ENCODE measurements at places on chromosomes 16 and 17.

DNA sequence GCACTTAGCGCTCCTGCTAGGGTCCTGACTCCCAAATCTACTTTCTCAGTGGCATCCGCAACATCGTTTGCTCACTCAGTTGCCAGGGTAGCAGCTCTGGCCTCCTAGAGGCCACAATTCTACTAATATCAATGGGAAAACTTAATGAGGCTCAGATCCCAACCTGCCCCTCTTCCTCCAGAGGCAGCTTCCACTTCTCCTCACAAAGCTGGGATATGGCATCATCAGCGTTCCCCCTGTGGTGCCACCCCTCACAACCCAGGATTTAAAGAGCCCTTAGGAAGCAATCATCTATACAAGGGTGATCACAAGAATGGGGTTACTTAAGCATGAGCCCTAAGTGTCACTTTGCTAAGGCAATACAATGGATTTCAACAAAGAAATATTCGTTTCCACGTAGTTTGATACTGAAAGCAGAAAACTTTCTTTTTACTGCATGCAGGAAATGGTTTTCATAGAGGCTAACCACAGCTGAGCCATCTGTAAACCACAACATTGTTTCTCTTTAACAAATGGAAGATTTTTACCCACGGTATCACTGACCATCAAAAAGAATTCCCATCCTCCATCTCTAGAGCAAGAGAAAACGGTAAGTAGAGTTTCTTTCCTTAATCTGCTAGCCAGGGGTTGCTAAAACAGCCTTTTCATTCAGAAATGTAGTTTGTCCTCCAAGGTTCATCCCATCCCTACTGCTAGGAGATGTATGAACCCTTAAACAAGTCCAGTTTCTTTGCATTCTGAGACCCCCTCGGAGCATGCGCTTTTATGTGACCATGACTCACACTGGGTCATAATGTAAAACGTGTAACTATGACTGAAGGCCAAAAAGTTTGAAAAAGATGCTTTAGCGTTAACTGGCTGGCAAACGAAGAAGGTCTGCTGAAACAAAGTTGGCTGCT is 68.3 kb upstream of the BCAR1 start:
- no peak for DNase-seq

- no peak for DNase-seq
Observed at GRCh38 chr17:14037453-14037852, 31.9 kb upstream of the COX10 start.

- DNase-seq, result no peak
Observed at GRCh38 chr16:87263418-87264052, 53.7 kb downstream of the C16orf95 start.

DNA sequence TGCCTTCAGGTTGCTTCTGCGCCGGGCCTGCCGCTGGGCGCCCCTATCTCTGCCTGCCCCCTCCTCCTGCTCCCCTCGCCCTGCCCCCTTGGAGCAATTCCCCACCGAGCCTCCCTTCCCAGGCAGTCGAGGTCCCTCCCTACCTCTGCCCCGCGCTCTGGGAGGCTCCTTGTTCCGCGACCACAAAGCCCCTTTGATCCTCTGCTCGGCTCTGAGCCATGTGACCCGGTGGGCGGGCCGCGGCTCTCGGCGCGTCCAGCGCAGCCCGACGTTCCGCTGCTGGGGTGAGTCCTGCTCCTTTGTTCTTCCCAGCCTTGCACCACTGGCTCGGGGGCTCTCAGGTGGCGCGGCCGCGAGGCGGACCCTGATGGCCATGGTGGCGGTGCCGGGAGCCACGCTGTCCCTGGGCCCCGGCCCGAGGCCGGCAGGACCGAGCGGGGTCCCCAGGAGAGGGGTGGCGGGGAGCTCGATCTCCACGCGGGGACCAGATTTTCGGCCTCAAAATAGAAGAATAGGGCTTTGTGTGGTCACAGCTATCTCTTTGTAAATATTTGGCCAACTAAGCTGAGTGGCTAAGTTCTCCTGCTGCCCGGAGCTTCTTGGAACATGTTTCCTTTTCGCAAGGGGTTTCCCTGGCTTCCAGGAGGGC is 310.6 kb downstream of the SEC14L1 start:
- DNase-seq, result peak; percentile 62

- DNase-seq, result peak; percentile 79
Observed at GRCh38 chr17:63150994-63151464, 185.0 kb downstream of the TANC2 start.

- no peak for DNase-seq
Observed at GRCh38 chr16:73945631-73946030, 351.0 kb upstream of the PSMD7 start.

- DNase-seq, result no peak
Observed at GRCh38 chr16:81357711-81358260, 43.0 kb downstream of the GAN start.

- DNase-seq, result no peak
Observed at GRCh38 chr17:13920413-13920812, 148.9 kb upstream of the COX10 start.

GRCh38 chr17:80441133-80441578 is 26.2 kb downstream of the ENDOV start:
- no peak for DNase-seq

DNA sequence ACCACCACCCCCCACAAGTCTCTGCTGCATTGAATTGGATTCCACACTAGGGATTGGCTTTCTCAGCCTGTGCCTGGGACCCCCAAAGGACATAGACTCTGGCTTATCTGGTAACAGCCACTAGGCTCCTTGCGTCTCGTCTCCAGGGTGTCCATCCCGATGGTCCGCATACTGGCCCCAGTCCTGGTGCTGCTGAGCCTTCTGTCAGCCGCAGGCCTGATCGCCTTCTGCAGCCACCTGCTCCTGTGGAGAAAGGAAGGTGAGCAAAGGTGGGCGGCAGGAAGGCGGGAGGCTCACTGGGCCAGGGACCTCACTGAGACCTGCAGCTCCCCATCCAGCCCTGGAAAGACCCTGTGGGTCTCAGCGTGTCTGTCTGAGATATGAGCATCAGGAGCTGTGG is 8.1 kb downstream of the CD300LG start:
- no peak for DNase-seq

DNA sequence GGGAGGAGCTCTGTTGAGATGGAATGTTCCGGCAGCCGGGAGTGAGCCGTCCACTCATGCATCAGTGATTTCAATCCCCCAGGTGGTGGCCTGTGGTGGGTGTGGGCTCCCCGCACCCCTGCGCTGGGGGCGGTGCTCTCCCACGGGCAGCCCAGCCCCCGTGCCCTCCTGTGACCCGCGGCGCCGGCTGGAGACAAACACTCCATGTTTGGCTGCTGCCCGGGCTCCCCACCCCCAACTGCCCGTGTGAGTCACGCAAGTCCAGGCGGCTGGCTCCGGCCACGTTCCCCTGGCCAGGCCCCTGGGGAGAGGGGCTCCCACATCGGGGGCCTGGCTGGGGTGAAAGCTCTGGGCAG is 29.4 kb downstream of the CACNA1H start:
- DNase-seq, result no peak

- no peak for DNase-seq
Observed at GRCh38 chr17:6592173-6592572, 35.8 kb upstream of the PITPNM3 start.

DNA sequence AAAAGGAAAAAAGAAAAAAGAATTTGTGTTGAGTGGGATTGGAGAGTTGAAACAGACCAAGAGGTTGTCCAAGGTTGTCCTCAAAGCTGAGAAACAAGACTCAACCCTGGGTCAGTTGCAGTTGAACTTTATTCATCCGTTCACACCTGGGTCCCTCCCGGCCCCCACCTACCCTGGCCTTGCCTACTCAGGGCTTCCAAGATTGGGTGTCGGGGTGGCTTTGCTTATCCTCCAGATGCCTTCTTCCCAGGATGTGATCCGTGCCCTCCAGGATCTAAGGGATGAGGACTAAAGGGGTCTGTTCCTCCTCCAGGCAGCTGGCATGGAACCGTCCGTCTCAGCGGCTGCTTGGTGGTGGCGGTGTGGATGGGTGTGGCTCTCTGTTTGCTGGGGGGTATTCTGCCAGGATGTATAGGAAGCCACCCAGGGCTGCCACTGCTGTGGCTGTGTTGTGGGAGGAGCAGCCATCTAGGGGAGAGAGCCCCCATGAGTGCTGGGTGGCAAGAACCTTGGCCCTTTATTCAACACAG is 10.3 kb upstream of the NAGPA start:
- no peak for DNase-seq

DNA sequence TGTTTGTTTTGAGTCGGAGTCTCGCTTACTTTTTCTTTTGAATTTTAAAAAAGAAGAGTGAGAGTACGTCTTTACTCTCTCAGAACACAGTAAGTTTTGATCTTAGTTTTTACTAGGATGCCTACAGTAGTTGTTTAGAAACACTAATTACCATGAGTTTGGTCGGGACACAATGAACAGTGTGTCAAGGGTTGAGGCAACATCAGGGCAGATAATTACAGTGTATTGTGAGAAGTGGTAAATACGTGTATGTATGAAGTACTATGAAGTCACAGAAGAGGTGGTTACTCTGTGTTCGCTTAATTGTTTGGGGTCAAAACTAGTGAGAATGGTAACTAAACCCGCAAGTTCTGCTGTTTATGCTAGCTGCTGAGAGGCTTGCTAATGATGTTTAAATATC is 18.2 kb downstream of the PAFAH1B1 start:
- no peak for DNase-seq

DNA sequence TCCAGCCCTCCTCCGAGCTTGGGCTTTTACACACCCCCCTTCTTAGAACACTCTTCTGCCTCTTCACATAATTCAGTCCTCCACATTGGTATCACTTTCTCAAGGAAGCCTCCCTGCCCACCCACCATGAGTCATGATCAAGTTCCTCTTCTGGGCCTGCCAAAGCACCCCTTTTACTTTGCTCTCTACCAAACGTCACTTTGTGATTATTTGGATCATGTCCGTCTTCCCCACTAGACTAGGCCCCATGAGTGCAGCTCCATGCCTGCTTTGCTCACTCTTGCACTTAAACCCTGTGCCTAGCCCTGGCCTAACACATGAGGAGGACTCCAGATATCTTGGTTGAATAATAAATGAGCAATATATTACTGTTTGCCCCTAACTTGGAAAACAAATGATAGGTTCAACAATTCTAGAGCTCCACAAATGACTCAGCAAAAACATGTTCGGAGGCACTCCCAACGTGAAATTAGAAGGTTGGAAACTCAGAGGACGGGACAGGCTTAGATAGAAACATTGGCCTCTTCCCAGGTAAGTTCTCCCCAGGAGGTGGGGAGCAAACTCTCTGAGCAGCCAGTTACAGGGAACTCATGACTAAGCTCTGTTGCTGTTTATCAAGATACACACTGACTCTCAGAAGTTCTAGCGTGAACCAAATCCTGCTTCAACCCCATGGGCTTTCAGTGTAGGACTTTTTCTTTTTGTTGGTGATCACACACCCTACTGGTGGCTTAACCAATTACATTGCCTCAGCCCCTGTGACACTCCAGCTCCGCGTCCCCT is 28.3 kb downstream of the G6PC1 start:
- DNase-seq, result peak; percentile 8

DNA sequence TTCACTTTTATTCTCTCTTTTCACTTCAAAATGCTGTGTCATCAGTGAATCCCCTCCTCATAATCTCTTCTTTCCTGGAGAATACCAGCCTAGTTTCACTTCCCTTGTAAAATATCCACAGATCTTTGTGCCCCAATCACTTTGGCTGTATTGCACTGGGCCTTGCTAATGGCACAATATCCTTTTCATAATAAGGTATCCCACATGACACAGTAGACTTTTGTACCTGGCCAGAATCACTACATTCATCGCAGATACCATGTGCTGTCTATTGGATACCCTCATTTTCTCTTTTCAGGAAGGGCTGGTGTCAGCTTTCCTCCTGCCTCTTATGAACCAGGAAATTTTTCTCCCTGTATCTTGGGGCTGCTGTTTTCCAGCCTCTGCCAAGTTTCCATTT is 25.7 kb upstream of the TOX3 start:
- no peak for DNase-seq

- no peak for DNase-seq
Observed at GRCh38 chr16:77711775-77712174, 10.5 kb upstream of the NUDT7 start.

DNA sequence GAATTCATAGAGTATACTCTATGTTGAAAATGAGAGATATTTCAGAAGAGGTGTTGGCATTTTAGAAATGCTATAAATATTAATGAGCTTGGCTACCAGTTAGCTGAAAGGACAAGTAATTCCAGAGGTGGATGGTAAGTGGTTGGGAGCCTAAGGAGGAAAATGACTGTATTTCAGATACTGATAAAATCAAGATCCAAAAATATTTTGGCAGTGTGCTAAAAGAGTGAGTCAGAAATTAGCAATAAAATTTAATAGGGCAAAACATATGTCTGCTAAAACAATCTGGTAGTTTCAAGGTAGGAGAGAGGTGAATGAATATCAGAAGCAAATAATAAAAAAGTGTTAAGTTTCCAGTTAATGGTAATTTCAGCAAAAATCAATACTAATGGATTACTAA is 1287.9 kb downstream of the CDH8 start:
- no peak for DNase-seq

- DNase-seq, result no peak
Observed at GRCh38 chr17:29007860-29008455, 2.1 kb upstream of the SEZ6 start.

Measured in NCI-H1694 (cell line).